Stimulated activated CD4-positive, alpha-beta T cell treated with anti-CD3 and anti-CD28 coated beads, Interleukin-1b, Interleukin-23, amount 100 ng/mL, for 4 hours (primary cell): ENCODE measurements at places on chromosomes 11 and 22.
A peak's percentile ranks its signal among the peaks of the same experiment; 100 is the strongest.

DNA sequence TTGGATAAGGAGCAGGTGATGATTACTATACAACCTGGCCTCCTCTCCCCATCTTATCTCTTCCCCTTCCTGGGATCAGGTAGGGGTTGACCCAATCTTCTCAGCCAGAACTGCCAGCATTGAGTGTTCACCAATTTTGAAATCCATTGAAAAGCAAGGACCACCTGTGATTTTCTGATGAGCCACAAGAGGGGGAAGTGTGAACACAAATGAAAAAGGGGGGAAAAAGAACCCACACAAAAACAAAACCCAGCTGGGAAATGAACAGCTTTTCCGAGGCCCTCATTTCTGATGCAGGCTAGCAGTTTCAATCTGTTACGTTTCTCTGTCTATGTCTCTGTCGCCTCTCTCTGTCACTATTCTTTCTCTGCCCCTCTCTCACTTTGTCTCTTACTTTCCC, 161.9 kb downstream of the INSC start:
- DNase-seq = no peak

GRCh38 chr11:108498046-108498815, at the start of gene POGLUT3:
POGLUT3 (minus strand) TSS chr11:108498384; CDS start chr11:108498366, 18 bp downstream.
- DNase-seq = peak; percentile 15

DNA sequence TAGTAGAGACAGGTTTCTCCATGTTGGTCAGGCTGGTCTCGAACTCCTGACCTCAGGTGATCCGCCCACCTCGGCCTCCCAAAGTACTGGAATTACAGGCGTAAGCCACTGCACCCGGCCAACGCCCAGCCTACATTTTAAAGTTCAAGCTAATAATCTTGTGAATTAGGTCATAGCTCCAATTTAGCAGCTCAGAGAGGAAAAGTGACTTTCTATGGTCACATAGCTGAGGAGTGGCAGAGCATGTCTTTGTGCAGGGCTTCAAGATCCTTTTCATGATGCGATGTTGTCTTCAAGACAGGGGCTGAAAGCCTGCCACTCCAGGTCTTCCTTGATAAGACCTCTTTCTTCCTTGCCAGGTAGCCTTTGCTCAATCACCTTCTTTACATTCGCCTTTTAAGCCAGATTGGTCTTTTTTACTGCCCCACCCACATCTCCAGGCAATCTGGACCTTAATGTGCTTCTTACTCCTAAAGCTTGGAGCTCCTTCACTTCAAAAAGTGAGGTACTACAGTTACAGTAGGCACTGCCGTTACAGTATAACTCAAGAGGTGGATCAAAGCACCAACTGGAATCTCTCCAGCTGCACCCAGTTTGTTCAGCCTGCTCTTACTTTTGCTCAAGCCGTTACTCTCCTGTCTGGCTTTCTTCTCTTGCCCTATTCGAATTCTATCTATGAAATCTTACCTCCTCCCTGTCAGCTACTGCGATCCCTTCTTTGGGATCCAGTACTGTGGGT, 18.2 kb downstream of the YWHAH start:
- no peak for DNase-seq

GRCh38 chr11:63719987-63720386, 38.7 kb downstream of the RTN3 start:
- DNase-seq = no peak

DNA sequence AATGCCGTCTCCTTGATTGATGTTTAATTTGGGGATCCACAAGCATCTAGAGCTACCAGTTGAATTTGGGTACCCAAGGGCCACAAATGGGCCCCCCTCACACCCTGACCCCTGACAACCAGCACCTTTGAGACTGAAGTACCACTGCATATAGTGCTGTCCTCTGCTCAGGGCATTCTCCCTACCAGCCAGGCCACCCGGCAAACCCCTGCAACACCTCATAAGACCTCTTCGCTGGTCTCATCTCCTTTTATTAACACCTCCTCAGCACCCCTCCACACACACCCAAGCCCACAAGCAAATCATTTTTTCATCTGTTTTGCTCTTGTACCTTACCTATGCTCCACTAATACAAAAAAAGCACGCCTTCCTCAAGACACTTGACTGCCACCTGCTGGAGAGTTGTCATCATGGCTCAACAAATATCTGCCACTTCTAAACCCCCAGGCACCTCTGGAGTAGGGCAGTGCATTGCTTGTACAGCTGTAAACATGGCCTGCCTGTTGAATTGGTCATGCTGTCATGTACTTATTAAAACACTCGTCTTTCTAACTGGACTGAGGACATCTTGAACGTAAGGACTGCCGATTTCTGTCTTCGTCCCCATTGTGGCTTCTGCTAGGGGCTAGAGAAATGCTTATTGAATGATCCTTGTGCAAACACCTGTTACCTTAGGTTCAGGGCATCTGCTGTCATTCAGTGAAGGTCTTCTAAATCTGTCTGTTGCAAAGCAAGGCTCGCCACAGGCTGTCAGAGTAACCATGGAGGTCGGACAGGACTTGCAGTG, 66.5 kb downstream of the BMAL1 start:
- DNase-seq = peak; percentile 48

DNA sequence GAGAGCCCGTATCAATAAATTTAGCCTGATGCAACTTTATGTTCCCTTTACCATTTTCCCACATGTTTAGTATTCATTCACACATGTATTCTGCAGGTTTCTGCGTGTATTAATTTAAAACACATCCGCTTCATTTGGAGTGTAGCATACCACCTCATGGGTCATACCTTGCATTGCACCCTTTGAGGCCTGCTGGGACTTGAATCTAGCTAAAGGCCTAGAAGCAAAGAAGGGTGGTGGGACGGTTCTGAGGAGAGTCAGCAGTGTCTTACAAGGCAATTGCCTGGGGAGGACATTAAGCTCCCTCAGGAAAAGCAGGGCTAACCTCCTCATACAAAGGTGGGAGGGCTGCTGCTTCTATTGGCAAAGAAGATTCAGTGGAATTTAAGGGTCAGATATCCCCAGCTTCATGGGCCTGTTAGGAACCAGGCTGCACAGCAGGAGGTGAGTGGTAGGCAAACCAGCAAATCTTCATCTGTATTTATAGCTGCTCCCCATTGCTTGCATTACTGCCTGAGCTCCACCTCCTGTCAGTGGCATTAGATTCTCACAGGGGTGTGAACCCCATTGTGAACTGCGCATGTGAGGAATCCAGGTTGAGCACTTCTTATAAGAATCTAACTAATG, 15.9 kb upstream of the SNX19 start:
- no peak for DNase-seq

- no peak for DNase-seq
Measured at GRCh38 chr22:38353701-38354100, 36.5 kb upstream of the CSNK1E start.

DNA sequence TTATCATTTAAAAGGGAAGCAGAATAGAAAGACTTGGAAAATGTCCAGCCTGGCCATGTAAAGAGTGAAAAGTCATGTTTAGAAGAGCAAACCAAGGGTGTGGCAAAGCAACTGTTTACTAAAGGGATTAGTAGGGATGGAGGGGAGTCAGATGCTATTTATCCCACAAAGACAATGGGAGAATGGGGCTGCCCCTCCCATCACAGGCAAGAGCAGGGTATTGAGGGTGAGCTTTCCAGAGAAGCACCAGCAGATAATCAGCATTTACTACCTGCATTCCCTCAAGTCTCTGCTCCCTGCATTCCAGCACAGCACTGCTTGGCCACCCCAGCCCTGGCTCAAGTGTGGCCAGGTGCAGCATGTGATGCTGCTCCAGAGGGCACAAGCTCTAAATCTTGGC, 18.5 kb upstream of the QSER1 start:
- no peak for DNase-seq

DNA sequence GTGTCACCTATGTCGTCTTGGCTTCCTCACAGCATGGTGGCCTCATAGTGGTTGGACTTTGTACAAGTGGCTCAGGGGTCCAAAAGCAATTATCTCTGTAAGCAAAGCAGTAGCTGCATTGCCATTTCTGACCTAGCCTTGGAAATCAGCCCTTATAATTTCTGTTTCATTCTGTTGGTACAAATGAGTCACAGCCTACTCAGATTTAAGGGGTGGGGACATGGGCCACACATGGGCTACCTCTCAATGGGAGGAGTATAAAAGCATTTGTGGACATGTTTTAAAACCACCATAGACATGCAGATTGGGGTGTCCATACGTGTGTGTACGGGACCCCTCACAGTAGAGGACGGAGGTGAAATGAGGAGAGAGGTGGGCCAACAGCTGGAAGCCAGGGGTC, 41.6 kb downstream of the CHRDL2 start:
- DNase-seq = no peak

GRCh38 chr11:45048870-45049691, 97.4 kb upstream of the PRDM11 start:
- no peak for DNase-seq
